ENCODE measurements at places on chromosomes 13 and 19. TPM values are rescaled to one million over a fixed set of nuclear protein-coding genes. Genes with fewer than 3 reads are reported as not detected.

GRCh38 chr13:98707281-98707999, 45.0 kb downstream of the SLC15A1 start:
- DNase-seq: no peak

- no peak for DNase-seq
These were observed 472.0 kb downstream of the COG6 start for GRCh38 chr13:40127476-40127875.

The CLEC4M gene
- total RNA-seq: not detected

The ODAD3 gene
- total RNA-seq: 0.25 TPM

The MBD3L3 gene
- total RNA-seq: not detected

The ZGLP1 gene
- 3.3 TPM for total RNA-seq

- DNase-seq: no peak
These were observed 5.7 kb upstream of the NUP58 start for GRCh38 chr13:25295701-25296100.

- DNase-seq: no peak
These were observed 695 bp downstream of the BST2 start for GRCh38 chr19:17404621-17405249.

The PSG6 gene
- total RNA-seq: not detected

DNA sequence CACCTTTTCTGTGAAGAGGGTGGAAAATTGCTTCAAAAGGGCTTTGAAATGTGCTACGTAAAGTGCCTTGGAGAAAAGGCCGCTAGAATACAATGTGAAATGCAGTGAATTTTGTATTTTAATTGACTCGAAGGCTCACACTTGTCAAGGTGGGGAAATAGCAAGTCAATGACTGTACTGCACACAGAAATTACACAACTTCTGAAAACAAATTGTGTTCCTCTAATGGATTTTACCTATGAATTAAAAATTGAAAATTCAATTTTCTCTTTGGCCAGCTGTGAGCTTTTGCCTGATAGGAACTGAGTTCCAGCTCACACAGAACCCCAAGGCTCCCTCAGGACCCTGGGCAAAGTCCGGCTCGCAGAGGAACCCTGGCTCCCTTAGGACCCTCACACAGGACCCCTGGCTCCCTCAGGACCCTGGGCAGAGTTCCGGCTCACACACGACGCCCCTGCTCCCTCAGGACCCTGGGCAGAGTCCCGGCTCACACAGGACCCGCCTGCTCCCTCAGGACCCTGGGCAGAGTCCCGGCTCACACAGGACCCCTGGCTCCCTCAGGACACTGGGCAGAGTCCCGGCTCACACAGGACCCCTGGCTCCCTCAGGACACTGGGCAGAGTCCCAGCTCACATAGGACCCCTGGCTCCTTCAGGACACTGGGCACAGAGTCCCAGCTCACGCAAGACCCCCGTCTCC, 324.9 kb downstream of the UQCRFS1 start:
- DNase-seq: no peak

- peak; percentile 56 for DNase-seq
These were observed 1.8 kb downstream of the DACH1 start for GRCh38 chr13:71864986-71865873.

DNA sequence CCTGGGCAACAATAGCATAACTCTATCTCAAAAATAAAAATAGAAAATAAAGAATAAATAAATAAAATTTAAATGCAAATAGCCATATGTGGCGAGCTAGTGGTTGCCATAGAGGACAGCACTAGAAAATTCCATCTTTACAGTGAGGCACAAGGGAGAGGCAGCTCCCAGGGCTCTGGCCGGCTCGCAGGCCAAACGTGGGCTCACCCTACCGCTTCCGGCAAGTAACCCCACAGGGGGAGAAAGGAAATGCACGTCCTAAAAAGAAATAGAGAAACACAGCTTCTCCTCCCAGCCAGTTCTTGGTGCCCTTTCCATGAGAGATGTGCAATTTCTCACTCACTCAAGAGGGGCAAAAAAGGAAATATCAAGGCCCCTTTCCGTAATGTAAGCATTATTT, 12.4 kb upstream of the GRWD1 start:
- no peak for DNase-seq

DNA sequence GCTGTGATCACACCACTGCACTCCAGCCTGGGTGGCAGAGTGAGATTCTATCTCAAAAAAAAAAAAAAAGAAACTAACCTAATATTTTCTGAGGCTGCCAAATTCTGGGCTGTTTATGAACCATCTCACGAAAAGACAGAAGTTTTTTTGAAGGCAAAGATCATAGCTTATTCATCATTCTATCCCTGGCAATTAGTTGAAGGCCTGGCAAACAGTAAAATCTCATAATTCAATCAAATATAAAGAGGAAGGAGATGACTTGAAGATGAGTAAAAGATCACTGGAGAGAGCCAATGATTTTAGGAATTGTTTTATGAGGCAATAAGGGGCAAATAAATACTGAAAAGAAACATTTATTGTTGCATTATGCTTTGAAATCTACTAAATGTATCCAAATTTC, 216.5 kb downstream of the DCLK1 start:
- DNase-seq: no peak

GRCh38 chr19:44552324-44552723, 22.8 kb upstream of the CEACAM20 start:
- DNase-seq: peak; percentile 76

The OVOL3 gene
- not detected for total RNA-seq

Measured in activated CD4-positive, alpha-beta T cell treated with anti-CD3 and anti-CD28 coated beads for 36 hours (primary cell).